Fibroblast of mammary gland (primary cell): ENCODE measurements at places on chromosomes 1 and 21.

- DNase-seq: peak; percentile 65
These were observed 352.0 kb downstream of the NUF2 start for GRCh38 chr1:163673759-163674151.

DNA sequence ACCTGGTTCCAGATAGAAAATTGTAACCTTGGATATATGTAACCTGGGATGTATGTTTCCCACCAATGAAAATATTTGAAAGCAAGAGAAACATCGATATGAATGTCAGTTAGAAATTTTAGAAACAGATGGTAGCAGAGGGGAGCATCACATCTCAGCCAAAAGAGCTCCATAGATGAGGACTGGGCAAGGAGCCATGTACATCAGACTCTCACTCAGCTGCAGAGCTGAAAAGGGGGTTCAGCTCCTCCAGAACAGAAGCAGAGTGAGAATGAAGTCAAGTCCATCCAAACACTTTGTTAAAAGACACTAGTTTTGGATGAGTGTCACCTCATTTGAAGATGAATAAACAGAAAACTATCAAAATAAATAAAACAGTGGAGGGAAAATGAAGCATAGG is 202.4 kb downstream of the HMCN1 start:
- no peak for DNase-seq

DNA sequence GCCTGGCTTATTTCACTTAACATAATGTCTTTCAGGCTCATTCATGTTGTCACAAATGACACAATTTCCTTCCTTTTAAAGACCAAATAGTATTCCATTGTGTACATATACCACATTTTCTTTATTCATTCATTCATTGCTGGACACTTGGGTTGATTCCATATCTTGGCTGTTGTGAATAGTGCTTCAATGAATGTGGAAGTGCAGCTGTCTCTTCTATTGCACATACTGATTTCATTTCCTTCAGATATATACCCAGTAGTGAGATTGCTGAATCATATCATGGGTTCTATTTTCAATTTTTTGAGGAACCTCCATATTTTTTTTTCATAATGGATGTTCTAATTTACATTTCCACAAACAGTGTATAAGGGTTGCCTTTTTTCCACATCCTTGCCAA is 38.6 kb upstream of the WLS start:
- DNase-seq: no peak

DNA sequence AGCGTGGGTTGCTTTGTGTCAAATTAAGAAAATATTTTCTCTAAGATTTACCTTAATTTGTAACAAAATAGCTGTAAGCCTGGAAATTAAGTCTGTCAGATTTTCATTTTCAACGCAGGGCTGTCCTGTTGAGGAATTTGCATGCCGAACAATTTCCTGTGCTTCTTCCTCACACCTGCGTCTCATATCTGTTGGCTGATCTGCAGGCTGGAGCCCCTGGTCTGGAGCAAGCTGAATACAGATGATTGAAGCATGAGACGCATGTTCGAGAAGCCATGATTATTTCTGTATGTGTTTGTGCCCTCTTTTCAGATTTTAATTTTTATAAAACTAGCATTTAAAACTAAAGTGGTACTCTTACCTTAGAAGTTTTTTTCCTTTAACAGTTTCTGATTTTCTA is 9.8 kb downstream of the MIXL1 start:
- DNase-seq: no peak

- no peak for DNase-seq
These were observed 5.8 kb downstream of the ITPKB start for GRCh38 chr1:226733304-226733703.

DNA sequence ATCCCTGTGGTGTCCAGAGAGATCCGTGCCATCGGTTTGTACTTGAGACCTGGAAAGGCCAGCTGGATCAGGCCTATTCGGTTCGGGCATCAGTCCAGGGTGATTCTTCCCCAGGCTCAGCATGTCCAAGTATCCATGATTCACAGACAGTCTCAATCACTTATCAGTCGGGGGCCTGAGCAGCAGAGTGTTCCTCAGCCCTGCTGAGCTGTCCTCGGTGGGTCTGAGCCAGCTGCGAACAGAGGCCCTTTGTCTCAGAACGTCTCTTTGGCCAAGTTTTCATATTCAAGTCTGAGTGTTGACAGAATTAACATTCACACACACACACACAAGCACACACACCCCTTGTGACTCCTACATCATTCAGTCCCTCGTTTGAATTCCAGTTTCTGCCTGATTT is 33.4 kb upstream of the OSBPL9 start:
- peak; percentile 91 for DNase-seq

DNA sequence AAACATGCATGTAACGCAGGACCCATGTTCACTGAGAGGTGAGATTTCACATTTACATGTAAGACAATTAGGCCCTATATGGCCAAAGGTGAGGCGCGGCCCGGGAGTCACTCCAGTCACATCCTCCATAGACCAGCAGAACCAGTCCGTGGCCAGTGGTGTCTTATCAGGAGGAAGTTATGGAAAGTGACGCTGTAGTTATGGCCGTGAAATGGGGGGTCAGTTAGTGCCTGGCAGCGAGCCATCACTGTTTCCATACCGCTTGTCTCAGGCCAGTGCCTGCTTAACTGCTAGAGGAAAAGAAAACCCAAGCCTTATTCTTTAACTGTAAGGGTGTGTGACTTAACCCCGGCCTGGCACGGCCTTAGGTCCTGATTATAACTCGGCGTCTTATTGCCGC is 6.1 kb downstream of the C1orf159 start:
- DNase-seq: no peak

DNA sequence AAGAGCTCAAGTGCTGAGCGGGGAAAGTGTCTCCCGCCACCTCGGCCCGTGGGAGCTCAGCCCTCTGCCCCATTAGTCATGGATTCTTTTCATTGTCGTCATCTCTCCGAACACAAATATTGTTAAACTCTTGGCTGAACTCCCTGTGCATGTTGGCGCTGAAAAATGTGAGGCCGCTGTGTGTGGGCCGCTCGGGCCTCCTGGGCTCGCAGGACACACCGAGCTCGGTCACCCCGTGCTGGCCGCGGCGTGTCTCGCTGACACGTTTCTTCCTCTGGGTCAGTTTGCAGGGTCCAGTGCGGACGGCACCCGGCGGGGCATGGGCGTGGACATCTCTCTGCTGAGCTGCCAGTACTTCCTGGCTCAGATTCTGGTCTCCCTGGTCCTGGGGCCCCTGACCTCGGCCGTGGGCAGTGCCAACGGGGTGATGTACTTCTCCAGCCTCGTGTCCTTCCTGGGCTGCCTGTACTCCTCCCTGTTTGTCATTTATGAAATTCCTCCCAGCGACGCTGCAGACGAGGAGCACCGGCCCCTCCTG is 25.6 kb downstream of the SLC45A1 start:
- peak; percentile 97 for DNase-seq

GRCh38 chr1:44672254-44672955 is 1.9 kb downstream of the TMEM53 start:
- peak; percentile 44 for DNase-seq

DNA sequence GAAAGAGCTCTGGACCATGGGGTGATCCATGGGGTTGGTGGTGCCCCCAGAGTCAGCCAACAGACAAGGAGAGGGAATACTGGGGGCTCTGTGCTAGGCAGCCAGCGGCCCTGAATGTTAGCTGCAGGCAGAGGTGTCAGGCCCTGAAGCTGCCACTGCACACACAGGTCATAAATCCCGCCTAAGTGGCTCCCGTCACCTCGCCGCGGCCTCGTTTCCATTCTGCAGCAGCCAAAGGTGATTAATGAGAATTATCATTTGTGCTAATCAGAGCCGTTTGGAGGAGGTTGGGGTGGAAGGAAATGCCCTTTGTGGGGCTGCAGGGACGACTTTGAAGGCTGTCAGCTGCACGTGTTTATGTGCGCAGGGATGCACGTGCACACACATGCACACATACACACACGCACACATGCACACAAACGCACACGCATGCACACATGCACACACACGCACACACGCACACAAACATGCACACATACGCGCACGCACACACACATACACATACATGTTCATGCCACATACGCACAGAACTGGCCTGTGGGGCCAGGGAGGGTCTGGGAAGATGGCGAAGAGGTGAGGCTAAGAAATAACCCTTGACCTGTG is 88.8 kb upstream of the ARHGEF16 start:
- DNase-seq: no peak

DNA sequence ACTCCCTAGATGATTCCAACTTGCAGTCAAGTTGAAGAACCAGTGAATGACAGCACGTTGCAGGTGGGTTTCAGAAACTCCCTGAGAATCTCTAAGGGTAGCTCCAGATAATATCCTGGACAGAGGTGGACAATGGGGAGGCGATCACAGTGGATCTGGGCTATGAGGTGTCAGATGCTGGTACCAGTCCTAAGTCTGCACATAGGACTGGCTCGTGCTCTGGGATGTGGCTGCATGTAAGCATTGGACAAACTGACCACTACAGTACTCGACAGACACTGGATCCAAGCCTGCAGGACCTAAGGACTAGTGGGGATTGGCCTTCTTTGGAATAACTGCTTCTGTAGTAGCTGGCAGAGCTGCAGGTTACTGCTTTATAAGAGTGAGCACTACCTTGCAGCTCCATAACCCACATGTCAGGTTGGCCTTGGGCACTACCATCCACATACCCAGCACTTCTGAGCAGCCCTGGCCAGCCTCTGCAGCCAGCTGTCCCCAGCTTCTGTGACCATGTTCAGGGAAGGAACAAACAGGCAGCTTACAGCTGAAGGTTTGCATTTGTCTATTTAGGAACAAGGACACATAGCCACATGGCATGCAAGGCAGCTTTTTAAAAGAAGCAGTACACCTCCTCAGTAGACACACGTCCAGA is 33.2 kb upstream of the DNAH14 start:
- no peak for DNase-seq

- peak; percentile 89 for DNase-seq
These were observed at the start of gene ERRFI1 for GRCh38 chr1:8026153-8026975. Gene ERRFI1, minus strand, starts transcription at chr1:8026309. Its CDS starts 10,690 bp downstream, at chr1:8015619.

DNA sequence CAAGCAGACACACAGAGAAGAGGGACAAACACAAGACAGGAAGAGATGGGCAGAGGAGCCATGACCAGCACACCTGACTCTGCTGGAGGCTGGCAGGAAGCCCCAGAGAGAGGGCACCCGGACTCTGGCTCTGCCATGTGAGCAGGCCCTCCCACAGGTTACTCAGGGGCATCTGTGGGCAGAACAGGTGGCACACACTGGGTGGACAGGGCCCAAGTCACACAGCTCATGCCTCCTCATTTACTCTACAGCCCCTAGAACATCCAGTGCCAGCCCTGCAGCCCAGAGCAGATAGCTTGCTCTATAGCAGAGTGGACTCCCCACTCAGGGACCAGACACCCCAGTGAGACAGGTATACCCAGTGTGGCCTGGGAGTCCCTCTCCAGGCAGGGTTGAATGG is 28.7 kb downstream of the PACC1 start:
- DNase-seq: no peak

DNA sequence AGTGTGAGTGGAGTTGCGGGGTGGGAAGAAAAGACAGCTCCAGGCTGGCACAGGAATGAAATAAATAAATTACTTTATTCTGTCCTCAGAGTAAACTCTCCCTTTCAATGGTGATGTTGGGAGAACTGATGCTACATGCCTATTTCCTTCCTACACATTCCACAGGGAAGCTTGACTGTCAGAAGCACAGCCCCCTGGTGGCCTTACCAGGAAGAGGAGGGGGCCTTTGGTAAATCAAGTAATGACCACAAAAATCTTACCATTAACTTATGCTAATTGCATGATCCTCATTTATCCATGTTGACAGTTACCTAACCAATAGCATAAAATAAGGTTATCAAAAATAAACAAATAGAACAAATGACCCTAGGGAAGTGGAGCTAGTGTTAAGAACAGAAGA is 605.0 kb upstream of the PKN2 start:
- peak; percentile 10 for DNase-seq

GRCh38 chr1:11761988-11762406 is at the start of gene C1orf167:
Gene C1orf167, plus strand, starts transcription at chr1:11762193. Its CDS starts 2,208 bp downstream, at chr1:11764401.
- no peak for DNase-seq

GRCh38 chr1:59171788-59172187 is 125.1 kb upstream of the FGGY start:
- peak; percentile 38 for DNase-seq

GRCh38 chr1:27357281-27358037 is 9.3 kb downstream of the MAP3K6 start:
- DNase-seq: peak; percentile 43

GRCh38 chr1:74429580-74429979 is 82.8 kb downstream of the LRRC53 start:
- DNase-seq: no peak
